Vagina (tissue), 2 donors: ENCODE measurements at places on chromosomes 4 and X. TPM values are rescaled to one million over a fixed set of nuclear protein-coding genes. Genes with fewer than 3 reads are reported as not detected.

DNA sequence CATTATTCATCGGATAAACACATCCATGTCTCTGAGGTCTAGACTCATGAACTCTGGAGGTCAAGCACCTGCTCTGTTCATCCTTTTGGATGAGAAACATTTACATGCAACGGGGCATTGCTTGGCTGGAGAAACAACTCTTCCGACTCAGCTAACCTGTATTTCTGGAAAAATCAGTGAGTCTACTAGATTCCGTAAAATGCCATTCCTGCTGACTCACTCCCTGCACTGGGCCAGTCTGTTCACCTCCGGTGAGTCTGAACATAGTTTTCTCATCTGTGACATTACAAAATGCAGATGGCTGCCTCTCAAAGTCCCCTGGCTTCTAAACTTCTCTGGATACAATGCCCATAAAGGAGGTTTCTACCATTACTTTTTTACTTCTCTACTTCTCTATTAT lies 185.7 kb upstream of the HS3ST1 start:
- no peaks in the 10 kb centered on the region for H3K4me1 ChIP-seq
- no peak overlapping the region for H3K4me3 ChIP-seq
- no peak for DNase-seq
- H3K27me3 ChIP-seq = no peaks in the 10 kb centered on the region
- no peak overlapping the region for H3K27ac ChIP-seq
- H3K36me3 ChIP-seq = no peaks in the 10 kb centered on the region

GRCh38 chrX:15475021-15475420 lies 18.1 kb downstream of the PIR start:
- no peaks in the 10 kb centered on the region for H3K36me3 ChIP-seq
- no peaks in the 10 kb centered on the region for H3K27me3 ChIP-seq
- DNase-seq = no peak
- H3K4me3 ChIP-seq = no peak overlapping the region
- H3K27ac ChIP-seq = peak overlapping the region; percentile 44

DNA sequence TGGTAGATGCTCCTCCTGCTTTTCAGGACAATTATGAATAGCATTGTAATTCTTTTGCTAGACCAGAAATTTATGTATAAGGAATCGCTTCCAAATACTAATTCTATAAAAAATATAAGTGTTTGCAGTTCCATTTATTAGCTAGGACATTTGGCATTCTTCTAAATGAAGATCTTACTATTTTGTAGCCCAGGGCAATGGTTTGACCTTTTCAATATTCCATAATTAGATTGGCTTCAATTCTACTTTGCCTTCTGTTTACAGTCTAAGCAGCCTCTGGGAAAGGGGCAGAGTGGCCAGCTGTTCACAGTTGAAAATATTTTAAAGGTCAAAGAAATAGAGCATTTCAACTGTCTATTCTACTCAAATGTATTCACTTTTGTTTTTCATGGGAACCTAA lies 912.1 kb upstream of the GRIA3 start:
- H3K4me3 ChIP-seq = no peak overlapping the region
- H3K4me1 ChIP-seq = no peaks in the 10 kb centered on the region
- DNase-seq = no peak

The SFRP2 gene
- 49.8 TPM for total RNA-seq

- H3K4me1 ChIP-seq = no peaks in the 10 kb centered on the region
- no peak overlapping the region for H3K4me3 ChIP-seq
- H3K27ac ChIP-seq = no peak overlapping the region
- no peaks in the 10 kb centered on the region for H3K36me3 ChIP-seq
These were observed 79.7 kb upstream of the PRPS2 start for GRCh38 chrX:12711435-12712040.
